ENCODE measurements at places on chromosomes 12 and 14. TPM values are rescaled to one million over a fixed set of nuclear protein-coding genes. Genes with fewer than 3 reads are reported as not detected.

- DNase-seq: no peak
Observed at GRCh38 chr14:90375934-90376333, 20.9 kb upstream of the CALM1 start.

The TMEM229B gene
- 2.9 TPM for total RNA-seq

GRCh38 chr14:95290871-95291431 is 28.8 kb downstream of the CLMN start:
- peak; percentile 70 for DNase-seq

- DNase-seq: no peak
Observed at GRCh38 chr12:116053479-116054200, 223.9 kb downstream of the MED13L start.

DNA sequence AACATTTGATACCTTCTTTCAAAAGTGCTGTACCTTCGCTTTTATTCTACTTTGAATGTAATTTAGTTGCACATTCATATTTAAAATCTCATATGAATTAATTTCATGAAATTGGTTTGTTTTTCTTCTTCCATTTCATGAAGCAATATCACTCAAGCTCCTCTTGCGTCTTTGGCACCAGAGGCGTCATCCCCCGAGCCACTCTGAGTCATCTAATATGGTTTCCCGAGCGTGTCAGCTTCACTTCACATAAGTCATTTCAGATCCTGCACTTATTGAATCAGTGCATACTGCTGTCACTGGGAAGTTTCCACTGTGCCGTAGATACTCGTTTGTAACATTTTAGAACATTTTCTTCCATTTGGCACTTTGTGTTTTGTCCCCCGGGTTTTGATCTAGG is 105.6 kb downstream of the SLC25A47 start:
- DNase-seq: peak; percentile 88

DNA sequence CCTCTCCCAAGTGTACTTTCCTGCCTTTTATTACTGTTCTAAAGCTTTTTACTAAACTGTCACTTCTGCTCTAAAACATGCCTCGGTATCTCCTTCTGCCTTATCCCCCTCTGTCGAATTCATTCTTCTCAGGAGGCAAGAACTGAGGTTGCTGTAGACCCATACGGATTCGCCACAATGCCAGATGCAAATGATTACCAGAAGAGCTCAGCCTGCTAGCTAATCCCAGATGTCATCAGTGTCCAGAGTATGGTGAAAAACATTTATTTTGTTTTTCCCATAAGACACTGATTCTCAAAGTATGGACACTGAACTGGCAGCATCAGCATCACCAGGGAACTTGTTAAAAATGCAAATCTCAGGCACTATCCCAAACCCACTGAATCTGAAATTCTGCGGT is 359.3 kb downstream of the TMTC2 start:
- DNase-seq: no peak

DNA sequence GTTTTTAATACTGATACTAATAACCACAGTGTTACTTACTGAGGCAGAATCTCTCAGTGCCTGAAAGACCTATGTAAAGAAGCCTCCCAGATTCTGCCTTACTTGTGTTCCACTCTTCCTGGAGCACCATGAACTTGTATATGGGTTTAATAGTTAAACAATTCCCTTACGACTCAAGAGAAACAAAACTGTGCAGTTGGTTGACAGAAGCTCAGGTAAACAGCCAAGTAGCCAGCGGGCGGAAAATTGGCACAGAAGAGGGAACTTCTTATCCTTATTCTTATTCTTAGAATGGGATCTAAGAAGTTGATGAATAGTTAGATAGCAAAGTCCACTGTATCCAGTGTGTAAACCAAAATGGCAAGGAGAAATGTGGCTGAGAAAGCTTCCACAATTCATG is 22.7 kb upstream of the MAGOHB start:
- DNase-seq: no peak

The SERPINA1 gene
- total RNA-seq: 26.1 TPM

The KRT72 gene
- not detected for total RNA-seq

GRCh38 chr14:54493293-54493692 is 4.5 kb upstream of the GMFB start:
- no peak for DNase-seq

DNA sequence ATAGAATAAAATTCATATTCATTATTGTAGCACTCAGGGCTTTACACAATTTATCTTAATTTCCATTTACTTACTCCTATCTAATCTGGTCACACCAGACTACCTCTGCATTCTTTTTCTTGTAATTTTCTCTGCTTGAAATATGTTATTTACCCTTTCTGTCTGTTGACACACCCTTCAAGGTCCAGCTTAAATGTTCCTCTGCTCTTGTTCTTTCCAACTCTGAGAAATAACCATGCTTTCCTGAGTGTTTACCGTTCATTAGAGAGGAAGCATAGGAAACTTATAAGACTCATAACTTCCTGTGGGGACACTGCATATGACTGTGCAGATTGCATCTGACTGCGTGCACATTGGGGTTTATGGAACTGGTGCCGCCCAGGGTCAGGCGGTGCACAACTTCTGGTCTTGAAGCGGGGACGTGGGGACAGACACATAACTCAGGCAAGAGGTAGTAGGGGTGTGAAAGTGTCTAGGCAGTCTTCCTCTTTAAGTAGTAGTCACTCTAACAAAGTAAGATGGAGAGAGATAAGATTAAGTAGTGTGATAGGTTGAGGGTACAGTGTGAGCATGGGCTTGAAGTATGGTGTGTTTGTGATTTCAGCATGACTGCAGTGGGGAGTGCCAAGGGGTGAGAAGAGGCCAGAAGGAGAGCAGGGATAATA is 42.6 kb upstream of the FOXJ2 start:
- DNase-seq: no peak

- DNase-seq: no peak
Observed at GRCh38 chr12:94620621-94621020, 29.7 kb downstream of the TMCC3 start.

The FAM181A gene
- total RNA-seq: not detected

GRCh38 chr12:11347810-11348209 is 37.6 kb upstream of the PRB4 start:
- DNase-seq: no peak

- no peak for DNase-seq
Observed at GRCh38 chr14:97262336-97262735, 465.2 kb downstream of the VRK1 start.

The MYH6 gene
- total RNA-seq: not detected

DNA sequence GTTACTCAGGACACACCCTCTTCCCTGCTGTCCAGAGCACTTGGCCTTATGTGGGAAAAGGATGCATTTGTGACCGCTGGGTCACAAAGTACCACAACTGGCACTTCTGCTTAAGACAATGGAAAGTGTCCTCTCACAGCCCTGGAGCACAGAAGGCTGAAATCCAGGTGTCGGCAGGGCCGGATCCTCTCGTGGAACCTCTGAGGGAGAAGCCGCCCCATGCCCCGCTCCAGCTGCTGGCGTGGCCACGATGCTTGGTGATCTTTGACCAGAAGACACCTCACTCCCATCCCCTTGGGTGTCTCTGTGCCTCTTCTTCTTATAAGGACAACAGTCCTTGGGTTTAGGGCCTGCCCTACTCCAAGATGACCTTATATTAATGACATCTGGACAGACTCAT is 157.0 kb downstream of the PIWIL1 start:
- no peak for DNase-seq

- no peak for DNase-seq
Observed at GRCh38 chr12:127780881-127781280, 486.1 kb upstream of the TMEM132C start.

DNA sequence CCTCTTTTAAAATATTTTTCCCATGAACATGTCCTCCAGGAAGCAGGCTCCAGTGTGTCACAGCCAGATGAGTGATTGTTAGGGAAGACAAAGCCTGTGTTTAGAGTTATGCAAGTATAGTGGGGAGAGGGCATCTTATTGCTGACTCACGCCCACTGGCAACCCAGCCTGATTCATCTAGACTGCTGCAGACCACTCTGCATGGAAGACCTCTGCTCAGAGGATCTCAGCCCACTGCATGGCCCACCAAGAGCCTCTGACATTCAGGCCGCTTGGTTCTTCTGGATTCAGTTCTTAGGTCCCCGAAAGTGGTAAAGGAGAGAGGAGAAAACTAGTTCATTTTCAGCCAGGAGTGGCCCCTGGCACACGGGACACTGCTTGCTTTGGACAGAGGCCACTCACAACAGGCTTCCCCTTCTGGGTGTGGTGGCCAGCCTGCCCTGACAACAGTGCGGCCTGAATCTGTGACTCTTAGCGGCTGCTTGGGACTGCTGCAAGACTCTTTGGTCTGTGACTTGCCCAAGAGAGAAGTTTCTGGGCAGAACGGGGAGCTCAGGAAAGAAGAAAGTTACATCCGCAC is 266.3 kb downstream of the ZFP36L1 start:
- DNase-seq: peak; percentile 76

The KRT74 gene
- total RNA-seq: not detected

DNA sequence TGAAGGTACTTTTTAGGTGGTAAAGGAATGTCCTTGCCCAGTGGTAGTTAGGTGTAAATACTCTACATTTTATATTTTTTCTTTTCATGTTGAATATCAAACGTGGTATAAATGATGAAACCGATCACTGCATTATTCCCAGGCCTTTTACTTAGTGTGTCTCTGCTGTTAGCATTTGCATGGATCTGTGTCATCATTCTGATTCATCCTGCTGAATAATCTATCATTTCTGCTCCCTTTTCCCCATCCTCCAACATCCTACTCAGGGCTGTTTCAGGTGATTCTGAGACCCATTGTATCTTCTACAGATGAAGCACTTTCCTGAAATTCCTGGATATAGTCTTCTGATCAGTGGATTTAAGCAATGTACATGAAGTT is 61.0 kb upstream of the PTHLH start:
- DNase-seq: peak; percentile 43

The LMNTD1 gene
- total RNA-seq: 0.57 TPM

The IL31 gene
- not detected for total RNA-seq

The ANKRD33 gene
- total RNA-seq: not detected

The SLC39A5 gene
- total RNA-seq: not detected

DNA sequence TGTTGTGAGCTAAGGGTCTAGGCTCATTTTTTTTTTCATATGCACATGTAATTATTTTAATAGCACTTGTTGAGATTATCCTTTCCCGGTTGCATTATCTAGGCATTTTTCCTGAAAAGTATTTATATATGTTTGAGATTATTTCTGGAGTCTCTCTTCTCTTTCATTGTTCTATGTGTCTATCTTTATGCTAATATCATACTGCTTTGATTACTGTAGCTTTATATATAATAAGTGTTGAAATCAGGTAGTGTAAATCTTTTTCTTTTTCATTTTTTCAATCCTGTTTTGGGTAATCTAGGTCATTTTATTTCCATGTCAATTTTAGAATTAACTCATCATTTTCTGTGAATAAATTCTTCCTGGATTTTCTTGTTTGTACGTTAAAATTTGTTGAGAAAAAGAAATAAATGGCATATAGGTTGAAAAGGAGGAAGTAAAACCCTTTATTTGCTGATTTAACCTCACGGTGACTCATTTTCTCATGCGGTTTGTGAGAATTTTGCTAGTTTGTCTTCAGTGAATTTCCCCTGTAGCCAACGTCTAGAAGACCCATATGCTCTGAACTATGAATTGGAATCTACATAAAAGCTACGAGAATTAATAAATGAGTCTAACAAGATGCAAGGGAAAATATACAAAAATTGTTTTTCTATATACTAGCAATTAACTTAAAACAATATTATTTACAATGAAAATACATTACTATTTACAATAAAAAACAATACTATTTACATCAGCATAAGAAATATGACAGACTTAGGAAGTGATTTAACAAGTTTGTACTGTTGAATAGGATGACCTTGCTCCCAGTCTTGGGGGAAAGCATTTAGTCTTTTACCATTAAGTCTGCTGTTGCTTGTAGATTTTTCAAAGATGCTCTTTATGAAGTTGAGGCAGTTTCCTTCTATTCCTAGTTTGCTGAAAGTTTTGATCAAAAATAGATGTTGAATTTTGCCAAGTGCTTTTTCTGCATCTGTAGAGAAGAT is 105.0 kb downstream of the SNAPC1 start:
- peak; percentile 50 for DNase-seq

The PRB2 gene
- not detected for total RNA-seq

DNA sequence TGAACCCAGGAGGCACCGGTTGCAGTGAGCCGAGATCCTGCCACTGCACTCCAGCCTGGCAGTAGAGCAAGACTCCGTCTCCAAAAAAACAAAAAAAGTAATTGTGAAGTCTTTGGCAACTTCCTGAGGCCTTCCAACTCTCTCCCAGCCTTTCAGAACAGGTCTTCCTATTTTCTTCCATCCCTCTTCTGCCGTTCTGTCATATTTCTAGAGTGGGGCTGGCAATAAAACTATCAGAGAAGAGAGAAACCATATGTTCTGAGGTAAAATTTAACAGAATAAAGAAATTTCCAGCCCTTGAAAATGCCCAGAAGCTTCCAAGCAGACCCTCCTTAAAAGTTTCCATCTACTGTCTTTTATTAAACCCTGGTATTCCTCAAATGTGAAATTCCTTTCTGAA is 100.4 kb downstream of the HMGA2 start:
- no peak for DNase-seq

The CELA1 gene
- total RNA-seq: not detected

The PELI2 gene
- 7.1 TPM for total RNA-seq

GRCh38 chr14:91883753-91884152 is 16.4 kb upstream of the TC2N start:
- DNase-seq: no peak

The PKP2 gene
- 3.6 TPM for total RNA-seq

- DNase-seq: no peak
Observed at GRCh38 chr12:119682639-119683252, 14.8 kb downstream of the PRKAB1 start.

DNA sequence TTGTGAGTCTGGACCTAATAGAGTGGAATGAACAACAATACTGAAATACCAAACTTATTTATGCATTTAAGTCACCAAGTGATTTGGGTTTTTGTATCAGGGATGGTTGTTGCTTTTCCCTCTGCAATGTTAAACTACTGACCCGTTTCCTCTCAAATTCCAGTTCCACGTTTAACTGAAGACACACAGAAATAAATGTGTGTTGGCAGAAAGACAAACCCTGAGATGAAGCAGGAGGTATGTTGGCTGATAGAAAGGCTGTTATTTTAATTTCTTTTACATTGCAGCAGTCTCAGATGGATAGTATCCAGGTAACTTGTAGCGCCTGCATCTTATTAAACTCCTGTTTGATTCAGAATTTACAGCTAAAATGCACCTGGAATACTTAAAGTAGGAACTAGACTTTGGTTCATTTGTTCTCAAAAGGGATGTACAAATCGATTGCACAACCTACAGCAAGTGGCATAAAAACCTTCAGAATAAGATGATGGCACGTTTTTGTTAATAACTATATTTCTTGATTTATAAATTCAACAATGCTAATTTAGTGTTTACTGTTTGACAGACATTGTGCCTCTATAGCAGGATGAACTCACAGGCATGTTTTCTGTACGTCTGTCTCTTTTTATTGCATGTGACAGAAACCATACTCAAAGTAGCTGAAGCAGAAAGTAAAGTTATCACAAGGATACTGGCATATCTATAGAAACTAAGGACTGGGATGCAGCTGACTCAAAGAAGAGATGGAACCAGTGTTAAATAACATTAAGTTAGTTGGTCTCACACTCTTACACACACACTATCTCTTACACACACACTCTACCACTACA is 405.7 kb downstream of the ZFP36L1 start:
- peak; percentile 44 for DNase-seq

The ABHD4 gene
- total RNA-seq: 12.8 TPM

The PITPNM2 gene
- total RNA-seq: 1.1 TPM

The CD4 gene
- total RNA-seq: not detected

The NEUROD4 gene
- total RNA-seq: not detected

Measured in Daoy (cell line).